Daoy (cell line): ENCODE measurements at places on chromosomes 3 and 15.

GRCh38 chr3:37531066-37531720 is 330.5 kb upstream of the CTDSPL start:
- no peak for DNase-seq

DNA sequence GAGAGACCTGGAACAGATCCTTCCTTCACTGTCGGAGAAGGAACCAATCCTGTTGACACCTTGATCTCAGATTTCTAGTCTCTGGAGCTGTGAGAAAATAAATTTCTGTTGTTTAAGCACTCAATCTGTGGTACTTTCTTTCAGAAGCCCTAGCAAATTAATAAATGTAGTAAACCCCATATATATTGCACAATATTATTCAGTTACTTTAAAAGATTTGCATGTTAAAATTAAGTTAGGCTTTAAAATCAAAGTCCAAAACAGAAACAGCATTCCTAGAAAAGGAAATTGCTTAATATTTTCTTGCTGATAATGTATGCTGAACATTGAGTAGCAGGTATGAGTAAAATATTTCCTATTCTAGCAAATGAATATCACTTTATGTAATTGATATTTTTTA is 113.2 kb downstream of the LEKR1 start:
- no peak for DNase-seq

DNA sequence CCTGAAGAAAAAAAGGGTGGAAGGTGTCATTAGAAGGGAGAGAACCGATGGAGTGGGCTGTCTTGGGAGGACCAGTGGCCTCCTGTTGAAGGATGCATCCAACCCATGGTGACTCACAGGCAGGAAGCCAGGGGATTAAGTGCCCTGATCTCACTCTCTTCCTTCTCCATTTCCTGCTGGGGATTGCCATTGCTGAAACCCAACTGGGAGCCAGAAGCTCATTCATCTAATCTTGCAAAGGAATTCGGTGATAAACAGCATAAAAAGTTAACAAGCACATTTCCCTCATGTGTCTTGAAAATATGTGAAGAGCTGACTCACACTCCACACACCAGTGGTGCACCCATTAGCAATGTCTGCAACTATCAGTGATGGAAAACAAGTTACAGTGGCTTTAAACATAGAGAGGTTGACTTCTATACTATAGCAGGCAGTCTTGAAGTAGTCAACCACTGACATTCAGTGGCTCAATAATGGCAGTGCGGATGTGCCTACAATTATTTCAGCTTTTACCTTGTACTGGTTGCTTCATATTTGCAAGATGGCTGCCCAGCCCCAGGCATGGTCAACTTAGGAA is 12.8 kb upstream of the CSRNP1 start:
- peak; percentile 93 for DNase-seq

- DNase-seq = no peak
These were observed 9.4 kb upstream of the P2RY1 start for GRCh38 chr3:152825566-152825965.

DNA sequence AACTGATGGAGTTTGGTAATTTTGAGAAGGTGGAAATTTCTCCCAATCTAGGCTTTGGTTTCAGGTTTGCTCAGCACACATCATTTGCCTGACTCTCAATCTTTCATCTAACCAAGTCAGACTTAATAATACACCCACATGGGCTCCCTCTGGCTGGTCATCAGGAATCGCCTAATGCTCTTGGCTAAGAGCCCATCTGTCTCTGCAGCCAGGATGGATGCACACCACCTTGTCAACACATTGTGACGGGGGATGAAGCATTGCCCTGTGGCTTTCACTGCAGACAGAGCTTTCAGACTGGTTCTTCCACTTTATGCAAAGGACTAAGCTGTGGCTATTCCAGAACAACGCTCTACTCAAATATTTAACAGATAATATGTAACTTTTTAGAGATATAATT is 3.0 kb upstream of the HDGFL3 start:
- peak; percentile 39 for DNase-seq

DNA sequence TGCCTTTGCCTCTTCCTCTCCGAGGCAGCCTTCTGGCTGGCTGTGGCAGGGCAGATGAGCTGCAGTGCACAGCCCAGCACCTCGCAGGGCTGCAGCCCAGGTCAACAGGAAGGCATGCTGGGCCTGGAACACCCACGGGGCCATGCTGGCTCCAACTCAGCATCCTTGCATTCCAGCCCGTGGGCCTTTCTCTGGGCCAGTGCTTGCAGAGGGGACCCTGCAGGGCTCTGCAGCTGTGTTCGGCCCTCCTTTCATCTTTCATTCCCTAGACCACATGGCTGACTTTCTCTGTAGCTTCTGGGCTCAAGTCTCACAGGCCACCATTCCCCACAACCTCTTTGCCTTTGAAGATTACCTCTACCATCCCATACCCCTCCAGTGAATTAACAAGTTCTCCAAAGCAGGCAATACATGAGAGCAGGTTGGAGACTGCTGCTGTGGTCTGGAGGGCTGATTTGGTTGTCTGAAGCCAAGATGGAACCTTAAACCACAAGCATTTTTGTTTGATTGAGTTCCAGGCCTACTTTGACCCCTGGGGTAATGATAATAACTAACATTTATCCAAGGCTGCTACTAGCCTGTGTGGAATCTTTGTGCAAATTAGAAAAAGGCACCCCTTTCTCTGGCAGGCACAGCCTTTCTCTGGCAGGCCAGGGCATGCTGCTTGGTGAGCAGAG is 5.9 kb downstream of the FAM131A start:
- no peak for DNase-seq

- DNase-seq = no peak
These were observed 140.9 kb downstream of the PLCL2 start for GRCh38 chr3:17025594-17026139.

DNA sequence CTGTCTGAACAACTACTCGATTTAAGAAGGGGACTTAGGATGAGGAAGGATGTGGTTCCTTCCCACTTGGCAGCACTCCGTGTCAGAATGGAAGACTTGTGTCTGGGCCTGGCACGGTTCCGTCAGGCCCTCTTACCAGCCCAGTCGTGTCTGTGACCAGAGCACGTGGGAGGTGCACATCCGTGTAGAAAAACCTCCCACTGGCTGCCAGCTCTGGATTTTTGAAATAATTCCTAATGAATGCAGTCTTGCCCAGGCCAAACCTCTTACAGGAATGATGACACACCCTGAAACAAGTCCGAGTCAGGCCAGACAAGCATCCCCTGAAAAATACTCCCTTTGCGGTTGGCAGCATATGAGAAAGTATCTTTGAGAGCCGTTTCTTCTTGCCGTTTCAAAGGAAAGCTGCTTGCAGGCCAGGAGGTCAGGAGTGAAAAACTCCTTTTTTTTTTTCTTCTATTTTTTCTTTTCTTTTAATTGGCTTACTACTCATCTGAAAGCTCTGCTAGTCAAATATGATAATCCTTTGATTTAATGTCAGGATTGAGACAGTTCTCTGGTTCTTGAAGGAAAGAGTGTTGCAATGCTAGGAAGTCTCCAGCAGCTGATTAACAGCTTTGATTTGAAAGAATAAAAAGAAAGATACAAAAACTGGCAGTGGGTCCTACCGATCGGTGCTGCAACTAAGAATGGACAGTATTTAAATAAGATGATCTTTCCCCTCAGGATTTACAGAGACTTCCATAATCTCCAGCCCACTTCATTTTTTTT is 19.8 kb downstream of the IL1RAP start:
- DNase-seq = peak; percentile 87

DNA sequence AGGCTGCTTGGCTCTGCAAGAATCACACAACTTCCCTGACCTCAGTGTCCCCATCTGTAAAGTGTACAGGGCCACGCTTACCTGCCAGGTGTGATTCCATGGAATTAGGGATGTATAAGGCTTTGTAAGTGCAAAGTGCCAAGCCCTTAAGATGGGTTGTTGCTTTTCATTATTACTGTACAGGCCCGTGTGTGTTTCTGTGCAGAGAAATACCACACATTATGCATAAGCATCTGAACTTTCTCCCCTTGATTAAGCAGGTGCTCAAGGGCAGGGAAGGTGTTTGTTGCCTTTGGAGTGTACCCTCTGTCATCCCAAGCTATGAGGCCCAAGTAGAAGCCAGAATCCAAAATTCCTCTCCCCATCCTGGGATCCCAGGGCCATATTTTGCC is 13.6 kb upstream of the HRH1 start:
- DNase-seq = no peak

DNA sequence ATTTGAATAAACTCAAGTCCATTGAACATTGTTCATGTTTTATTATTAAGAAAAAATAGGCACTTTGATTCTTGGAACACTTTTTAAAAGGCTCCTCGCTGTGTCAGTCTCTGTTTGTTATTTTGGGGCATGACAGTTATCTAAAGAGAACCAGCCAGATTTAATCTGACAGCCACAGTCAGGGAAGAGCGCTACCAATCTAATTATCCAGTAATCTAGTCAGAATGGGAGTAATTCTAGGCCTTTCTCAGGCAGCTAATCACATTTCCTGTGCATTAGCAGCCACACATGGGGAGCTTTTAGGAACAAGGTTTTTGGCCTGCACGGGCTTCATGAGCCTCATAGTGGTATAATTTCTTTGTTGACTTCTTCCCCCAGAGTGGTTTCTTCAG is 362.2 kb downstream of the RBMS3 start:
- DNase-seq = peak; percentile 3

DNA sequence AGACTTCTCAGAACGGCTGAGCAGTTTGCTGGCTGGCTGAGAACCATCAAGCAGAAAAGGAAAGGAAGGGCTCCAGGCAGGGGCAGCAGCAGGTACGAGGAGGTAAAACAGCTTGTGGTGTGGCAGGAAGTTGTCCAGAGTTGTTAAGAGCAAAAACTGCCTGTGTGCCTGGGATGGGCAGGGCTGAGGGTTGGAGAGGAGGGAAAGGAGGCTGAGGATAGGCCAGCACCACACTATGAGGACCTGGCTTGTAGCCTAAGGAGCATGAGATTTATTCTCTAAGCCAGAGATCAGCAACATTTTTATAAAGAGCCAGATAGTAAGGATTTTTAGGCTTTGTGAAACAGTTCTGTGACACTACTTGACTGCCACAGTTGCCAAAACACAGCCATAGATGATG is 8.0 kb downstream of the IGSF10 start:
- no peak for DNase-seq
